ENCODE measurements at places on chromosomes 7 and 10.

- no peak overlapping the region for H3K4me3 ChIP-seq
- no peak overlapping the region for H3K27ac ChIP-seq
- H3K27me3 ChIP-seq: peaks cover 28% of the 10 kb centered on the region
- H3K4me1 ChIP-seq: no peaks in the 10 kb centered on the region
These were observed 20.7 kb downstream of the VSTM4 start for GRCh38 chr10:49094646-49095045.

DNA sequence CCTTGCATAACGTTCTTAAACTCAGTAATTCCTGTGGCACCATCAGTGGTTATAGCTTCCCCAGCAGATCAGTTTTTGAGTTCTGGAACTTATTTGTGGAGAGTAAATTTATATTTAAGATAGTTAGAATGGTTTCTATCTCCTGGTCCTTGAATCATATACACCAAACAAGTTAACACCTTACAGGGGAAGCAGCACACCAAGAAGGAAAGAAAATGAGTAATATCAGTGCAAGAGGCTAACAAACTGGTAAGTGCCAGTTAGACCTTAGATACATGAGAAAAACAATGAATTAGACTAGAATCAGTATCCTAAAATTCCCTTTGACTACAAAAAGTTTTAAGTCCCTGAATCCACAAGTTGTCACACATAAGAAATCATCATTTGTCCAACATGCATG is 54.2 kb downstream of the ABI1 start:
- no peaks in the 10 kb centered on the region for H3K36me3 ChIP-seq
- no peaks in the 10 kb centered on the region for H3K4me1 ChIP-seq
- no peaks in the 10 kb centered on the region for H3K27me3 ChIP-seq
- H3K27ac ChIP-seq: no peak overlapping the region
- DNase-seq: no peak
- no peak overlapping the region for H3K4me3 ChIP-seq

DNA sequence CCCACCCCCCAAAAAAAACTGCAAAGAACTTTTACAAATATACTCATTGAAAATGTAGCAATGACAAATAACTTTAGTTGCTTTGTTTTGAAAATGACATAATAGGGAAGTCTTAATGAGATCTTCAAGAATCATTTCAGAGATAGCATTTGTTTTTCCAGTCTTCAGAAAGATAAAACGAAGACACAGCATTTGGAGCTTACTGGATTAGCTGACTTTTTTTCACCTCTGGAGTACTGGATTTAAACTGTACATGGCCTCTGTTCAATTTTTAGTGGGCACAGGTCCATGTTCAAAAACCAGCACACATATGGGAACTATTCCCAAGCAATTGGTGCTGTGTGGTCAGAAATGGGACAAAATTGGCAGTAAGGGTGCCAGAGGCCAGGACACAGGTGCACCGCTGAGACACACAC is 3.9 kb downstream of the RAB11FIP2 start:
- no peaks in the 10 kb centered on the region for H3K27me3 ChIP-seq
- peaks cover 13% of the 10 kb centered on the region for H3K4me1 ChIP-seq
- H3K4me3 ChIP-seq: no peak overlapping the region
- H3K27ac ChIP-seq: no peak overlapping the region
- H3K36me3 ChIP-seq: no peaks in the 10 kb centered on the region

GRCh38 chr7:1927937-1928644 is 258.0 kb downstream of the ELFN1 start:
- DNase-seq: no peak
- no peak overlapping the region for H3K4me3 ChIP-seq
- no peaks in the 10 kb centered on the region for H3K36me3 ChIP-seq
- no peak overlapping the region for H3K27ac ChIP-seq
- H3K4me1 ChIP-seq: no peaks in the 10 kb centered on the region

DNA sequence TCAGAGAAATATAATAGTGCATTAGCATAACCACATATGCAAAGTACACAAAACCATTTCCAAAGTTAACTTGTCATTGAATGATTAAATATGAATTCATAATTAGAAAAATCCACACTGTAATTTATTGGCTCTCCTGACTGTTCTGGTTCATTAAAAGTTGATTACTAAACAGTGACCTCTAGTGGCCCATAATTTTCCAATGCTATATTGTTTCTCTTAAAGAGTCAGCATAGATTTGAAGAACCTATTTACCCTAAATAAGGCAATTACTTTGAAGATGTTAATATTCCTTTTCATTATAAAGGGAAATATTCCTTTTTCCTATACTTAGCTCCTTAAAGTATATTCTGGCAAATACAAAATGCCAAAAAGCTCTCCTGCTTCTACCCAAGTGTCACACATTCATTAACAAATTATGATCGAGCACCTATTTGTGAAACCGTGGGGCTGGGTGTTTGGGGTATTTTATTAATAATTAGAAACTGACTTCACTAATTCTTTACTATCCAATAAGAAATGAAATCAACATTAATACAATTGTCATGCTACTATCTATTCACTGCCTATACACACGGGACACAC is 86.2 kb downstream of the HIBADH start:
- H3K4me3 ChIP-seq: no peak overlapping the region
- H3K27ac ChIP-seq: no peak overlapping the region
- no peaks in the 10 kb centered on the region for H3K4me1 ChIP-seq
- DNase-seq: peak; percentile 29
- H3K36me3 ChIP-seq: no peaks in the 10 kb centered on the region

DNA sequence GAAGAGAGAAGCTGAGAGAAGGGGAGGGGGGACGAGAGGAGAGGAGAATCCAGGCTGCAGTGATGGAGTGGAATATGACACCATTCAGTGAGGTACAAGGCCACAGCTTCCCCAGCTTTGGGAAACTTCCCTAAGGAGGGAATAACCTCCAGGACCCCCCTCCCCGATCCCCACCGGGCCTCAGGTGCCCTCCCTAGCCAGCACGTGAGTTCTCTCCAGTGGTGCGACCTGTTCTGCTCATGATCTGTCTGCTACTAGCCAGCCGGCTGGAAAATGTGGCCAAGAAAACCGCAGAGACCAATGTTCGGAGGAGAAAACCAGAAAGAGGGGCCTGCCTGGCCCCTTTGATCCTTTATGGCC is 39.9 kb upstream of the AGK start:
- H3K4me1 ChIP-seq: no peaks in the 10 kb centered on the region
- H3K4me3 ChIP-seq: no peak overlapping the region
- no peak overlapping the region for H3K27ac ChIP-seq

GRCh38 chr7:87475359-87476178 is at the start of gene ABCB4:
ABCB4 (minus strand) TSS chr7:87475680; CDS start chr7:87475465, 215 bp downstream.
- H3K27ac ChIP-seq: no peak within 1 kb of the TSS
- H3K4me3 ChIP-seq: no peak within 1 kb of the TSS
- DNase-seq: no peak
- no peaks in the 10 kb centered on the region for H3K27me3 ChIP-seq

DNA sequence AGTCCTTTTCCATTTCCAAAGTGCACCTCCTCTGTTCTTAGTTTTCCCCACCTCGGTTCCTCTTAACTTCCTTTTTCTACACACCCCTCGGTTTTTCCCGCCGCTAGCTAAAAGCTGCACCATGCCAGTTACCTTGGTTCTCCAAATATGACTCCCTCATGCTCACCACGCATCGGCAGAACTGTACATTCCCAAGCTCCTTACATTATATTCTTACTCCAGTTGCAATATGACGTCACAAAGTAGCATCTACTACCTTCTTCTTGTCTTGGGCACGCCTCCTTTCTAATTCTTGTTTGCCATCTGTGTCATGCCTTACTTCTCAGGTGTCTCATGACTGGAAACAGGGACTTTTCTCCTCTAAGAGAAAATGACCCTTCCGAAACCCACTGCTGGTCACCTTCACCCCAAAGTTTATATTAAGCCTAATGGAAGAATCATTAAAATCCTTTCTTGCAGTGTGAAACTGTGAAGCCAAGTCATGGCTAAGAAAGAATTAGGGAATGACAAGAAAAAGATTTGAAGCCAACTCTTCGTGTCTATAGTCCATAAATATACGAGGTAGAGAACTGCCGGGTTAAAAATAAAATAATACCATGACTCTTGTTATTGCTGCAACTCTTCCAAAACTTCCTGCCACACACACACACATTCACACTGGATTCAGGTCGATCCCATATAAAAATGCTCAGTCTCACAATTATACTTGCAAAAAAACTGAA is 1.7 kb downstream of the ESYT2 start:
- no peak for DNase-seq
- H3K36me3 ChIP-seq: 0 out of 2 replicates have a peak, but pooled peaks cover 3% of the 10 kb centered on the region
- no peaks in the 10 kb centered on the region for H3K27me3 ChIP-seq
- peaks cover 45% of the 10 kb centered on the region for H3K4me1 ChIP-seq
- peak overlapping the region; percentile 96 for H3K27ac ChIP-seq

GRCh38 chr10:22780474-22780885 is 66.1 kb upstream of the PIP4K2A start:
- H3K4me3 ChIP-seq: no peak overlapping the region
- no peaks in the 10 kb centered on the region for H3K36me3 ChIP-seq
- H3K27ac ChIP-seq: no peak overlapping the region
- no peaks in the 10 kb centered on the region for H3K27me3 ChIP-seq

- no peaks in the 10 kb centered on the region for H3K36me3 ChIP-seq
- H3K27me3 ChIP-seq: no peaks in the 10 kb centered on the region
- no peak overlapping the region for H3K4me3 ChIP-seq
- H3K4me1 ChIP-seq: no peaks in the 10 kb centered on the region
- no peak for DNase-seq
- no peak overlapping the region for H3K27ac ChIP-seq
These were observed 55.6 kb downstream of the ARHGAP22 start for GRCh38 chr10:48549236-48549635.

GRCh38 chr7:155682484-155682883 is 38.0 kb downstream of the RBM33 start:
- H3K27me3 ChIP-seq: no peaks in the 10 kb centered on the region
- no peak overlapping the region for H3K27ac ChIP-seq
- H3K36me3 ChIP-seq: peaks cover 8% of the 10 kb centered on the region
- H3K4me3 ChIP-seq: no peak overlapping the region
- no peaks in the 10 kb centered on the region for H3K4me1 ChIP-seq
- DNase-seq: no peak

GRCh38 chr7:74405191-74405898 is 48.4 kb upstream of the GTF2IRD1 start:
- DNase-seq: no peak
- no peak overlapping the region for H3K4me3 ChIP-seq
- H3K36me3 ChIP-seq: peaks cover 9% of the 10 kb centered on the region
- H3K27ac ChIP-seq: no peak overlapping the region

- no peaks in the 10 kb centered on the region for H3K36me3 ChIP-seq
- no peak overlapping the region for H3K27ac ChIP-seq
- no peaks in the 10 kb centered on the region for H3K4me1 ChIP-seq
- no peak overlapping the region for H3K4me3 ChIP-seq
These were observed 23.2 kb downstream of the TPK1 start for GRCh38 chr7:144812379-144813283.

GRCh38 chr7:74037609-74038008 is 9.6 kb downstream of the ELN start:
- peaks cover 7% of the 10 kb centered on the region for H3K4me1 ChIP-seq
- no peak for DNase-seq
- H3K4me3 ChIP-seq: no peak overlapping the region

DNA sequence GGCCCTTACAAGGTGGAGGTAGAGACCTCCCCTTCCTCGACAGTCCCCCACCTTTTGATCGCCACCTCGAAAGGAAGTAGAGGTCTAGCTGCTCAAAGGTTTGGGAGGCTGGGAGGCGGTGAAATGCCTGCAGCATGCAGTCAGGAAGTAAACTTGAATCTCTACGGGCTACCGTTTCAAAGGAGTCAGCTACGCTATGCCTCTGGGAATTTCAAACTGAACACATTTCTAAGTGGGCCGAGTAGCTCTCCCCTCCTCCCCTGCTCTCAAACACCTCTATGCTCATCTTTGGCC is 68.0 kb downstream of the CXCL12 start:
- H3K27me3 ChIP-seq: peaks cover 13% of the 10 kb centered on the region
- H3K36me3 ChIP-seq: no peaks in the 10 kb centered on the region
- no peaks in the 10 kb centered on the region for H3K4me1 ChIP-seq
- H3K27ac ChIP-seq: no peak overlapping the region
- no peak for DNase-seq

- no peak for DNase-seq
- H3K27me3 ChIP-seq: no peaks in the 10 kb centered on the region
- no peak overlapping the region for H3K27ac ChIP-seq
- H3K4me3 ChIP-seq: no peak overlapping the region
- H3K36me3 ChIP-seq: no peaks in the 10 kb centered on the region
- no peaks in the 10 kb centered on the region for H3K4me1 ChIP-seq
These were observed 71.3 kb downstream of the DENND11 start for GRCh38 chr7:141630621-141631020.

- H3K27ac ChIP-seq: no peak overlapping the region
- 0 out of 2 replicates have a peak, but pooled peaks cover 2% of the 10 kb centered on the region for H3K36me3 ChIP-seq
- DNase-seq: no peak
- H3K27me3 ChIP-seq: no peaks in the 10 kb centered on the region
- H3K4me3 ChIP-seq: no peak overlapping the region
These were observed 159.2 kb downstream of the RNF216 start for GRCh38 chr7:5622286-5622685.

DNA sequence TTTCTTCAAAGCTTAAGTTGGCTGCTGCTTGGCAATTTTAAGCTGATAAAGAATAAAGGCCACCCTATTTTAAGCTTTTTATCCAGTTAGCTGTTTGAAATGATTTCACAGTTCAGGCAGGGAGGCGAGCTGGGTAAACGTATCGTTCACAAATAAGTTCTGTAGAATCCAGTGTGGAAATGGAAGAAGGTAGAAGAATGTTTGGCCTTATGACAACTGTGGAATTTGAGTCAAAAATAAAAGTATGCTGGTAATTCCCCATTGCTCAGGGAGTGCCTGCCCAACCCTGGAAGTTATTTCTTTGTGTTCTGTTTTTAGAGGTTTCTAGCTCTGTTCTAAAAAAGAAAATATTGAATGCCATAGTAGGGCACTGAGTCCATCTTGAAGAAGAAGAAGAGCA is 113.1 kb downstream of the ARL4A start:
- DNase-seq: no peak
- H3K36me3 ChIP-seq: no peaks in the 10 kb centered on the region
- H3K27ac ChIP-seq: no peak overlapping the region
- H3K4me1 ChIP-seq: peaks cover 32% of the 10 kb centered on the region

GRCh38 chr7:156058248-156058647 is 246.0 kb upstream of the SHH start:
- H3K36me3 ChIP-seq: no peaks in the 10 kb centered on the region
- DNase-seq: no peak
- no peak overlapping the region for H3K4me3 ChIP-seq
- H3K4me1 ChIP-seq: no peaks in the 10 kb centered on the region
- H3K27me3 ChIP-seq: no peaks in the 10 kb centered on the region

GRCh38 chr10:123156078-123156477 is 1.9 kb downstream of the BUB3 start:
- no peak for DNase-seq
- peaks cover 42% of the 10 kb centered on the region for H3K36me3 ChIP-seq
- H3K4me1 ChIP-seq: peaks cover 8% of the 10 kb centered on the region
- H3K4me3 ChIP-seq: peak overlapping the region; percentile 93

- H3K4me1 ChIP-seq: no peaks in the 10 kb centered on the region
- H3K27me3 ChIP-seq: no peaks in the 10 kb centered on the region
These were observed 41.9 kb downstream of the CALML3 start for GRCh38 chr10:5566614-5567013.

GRCh38 chr7:51430480-51431086 is 114.0 kb upstream of the COBL start:
- H3K4me3 ChIP-seq: no peak overlapping the region
- no peak overlapping the region for H3K27ac ChIP-seq
- DNase-seq: peak; percentile 34
- H3K36me3 ChIP-seq: no peaks in the 10 kb centered on the region
- no peaks in the 10 kb centered on the region for H3K27me3 ChIP-seq

GRCh38 chr7:108459922-108460551 is 3.8 kb upstream of the NRCAM start:
- H3K27ac ChIP-seq: no peak overlapping the region
- peak; percentile 4 for DNase-seq
- no peaks in the 10 kb centered on the region for H3K4me1 ChIP-seq
- H3K36me3 ChIP-seq: no peaks in the 10 kb centered on the region
- no peak overlapping the region for H3K4me3 ChIP-seq
- H3K27me3 ChIP-seq: 0 out of 2 replicates have a peak, but pooled peaks cover 5% of the 10 kb centered on the region

All from HCT116 (cell line).